Stimulated activated CD4-positive, alpha-beta T cell treated with anti-CD3 and anti-CD28 coated beads, Interleukin-15, amount 100 ng/mL, for 1 hour (primary cell): ENCODE measurements at places on chromosomes 6 and 20.

- no peak for DNase-seq
Measured at GRCh38 chr6:167907837-167908681, 81.3 kb downstream of the AFDN start.

DNA sequence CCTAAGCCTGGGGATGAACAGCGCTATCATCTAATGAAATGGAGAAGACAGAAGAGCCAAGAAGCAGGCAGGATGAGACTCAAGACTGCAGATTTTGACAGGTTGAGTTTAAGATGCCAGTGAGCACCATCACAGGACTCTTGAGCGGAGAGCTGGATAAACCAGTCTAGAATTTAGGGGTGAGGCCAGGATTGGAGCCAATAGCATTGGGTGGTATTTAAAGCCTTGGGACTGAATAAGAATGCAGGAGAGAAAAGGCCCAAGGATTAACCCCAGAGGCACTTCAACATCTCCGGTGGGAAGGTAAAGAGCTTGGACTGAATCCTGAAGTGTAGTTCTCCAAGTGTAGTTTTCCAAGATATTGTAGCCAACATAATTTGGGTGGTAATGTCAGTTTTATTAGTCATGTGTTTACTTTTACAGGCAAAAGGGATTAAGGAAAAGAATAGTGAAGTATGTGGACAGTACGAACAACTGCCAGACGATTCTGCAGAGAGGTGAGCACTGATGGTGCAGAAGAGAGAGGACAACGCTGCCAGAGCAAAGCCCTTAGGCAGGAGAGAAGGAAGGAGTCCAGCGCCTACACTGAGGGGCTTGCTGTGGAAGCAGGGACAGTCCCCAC lies 85.2 kb downstream of the DTNBP1 start:
- no peak for DNase-seq

DNA sequence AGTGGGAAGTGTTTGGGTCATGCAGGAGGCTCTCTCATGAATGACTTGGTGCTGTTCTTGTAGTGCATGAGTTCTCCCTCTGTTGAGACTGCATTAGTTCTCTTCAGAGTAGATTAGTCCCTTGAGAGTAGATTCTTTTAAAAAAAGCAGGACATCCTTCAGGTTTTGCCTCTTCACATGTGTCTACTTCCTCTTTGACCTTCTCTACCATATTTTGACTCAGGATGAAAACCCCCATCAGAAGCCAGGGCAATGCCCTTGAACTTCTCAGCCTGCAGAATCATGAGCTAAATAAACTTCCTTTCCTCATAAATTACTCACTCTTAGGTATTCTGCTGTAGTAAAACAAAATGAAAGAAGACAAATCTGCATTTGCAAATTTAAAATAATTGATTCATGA lies 170.3 kb downstream of the CD109 start:
- DNase-seq: no peak

DNA sequence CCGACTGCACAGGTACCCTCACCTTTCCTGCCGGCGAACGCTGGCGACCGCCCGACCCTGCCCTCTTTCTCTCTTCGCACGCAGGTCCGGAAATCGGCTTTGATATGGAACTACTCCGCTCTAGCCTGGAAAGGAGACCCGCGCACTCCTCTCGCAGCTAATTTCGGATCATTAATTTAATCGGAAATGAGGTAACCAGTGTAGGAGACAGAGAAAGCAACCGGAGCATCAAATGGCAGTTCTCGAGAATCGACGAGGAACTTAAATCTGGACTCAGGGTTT lies 949 bp upstream of the ATXN1 start:
- no peak for DNase-seq

DNA sequence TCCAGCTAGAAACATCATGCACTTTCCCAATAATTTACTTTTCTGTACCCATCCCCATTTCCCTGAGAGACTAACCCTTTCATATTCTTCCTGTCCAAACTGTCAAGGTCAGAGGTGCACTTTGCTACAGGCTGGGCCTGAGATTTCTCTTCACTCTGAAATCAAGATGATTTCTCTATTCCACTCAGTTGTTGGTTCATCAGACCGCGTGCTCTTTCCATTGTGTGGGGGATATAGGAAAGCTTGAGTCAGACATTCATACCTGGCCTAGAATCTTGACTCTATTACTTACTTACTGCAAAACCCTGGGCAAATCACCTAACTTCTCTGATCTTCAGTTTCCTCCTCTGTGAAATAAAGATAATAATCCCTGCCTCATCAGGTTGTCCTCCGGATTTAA lies 4.7 kb upstream of the ZDHHC14 start:
- DNase-seq: no peak

DNA sequence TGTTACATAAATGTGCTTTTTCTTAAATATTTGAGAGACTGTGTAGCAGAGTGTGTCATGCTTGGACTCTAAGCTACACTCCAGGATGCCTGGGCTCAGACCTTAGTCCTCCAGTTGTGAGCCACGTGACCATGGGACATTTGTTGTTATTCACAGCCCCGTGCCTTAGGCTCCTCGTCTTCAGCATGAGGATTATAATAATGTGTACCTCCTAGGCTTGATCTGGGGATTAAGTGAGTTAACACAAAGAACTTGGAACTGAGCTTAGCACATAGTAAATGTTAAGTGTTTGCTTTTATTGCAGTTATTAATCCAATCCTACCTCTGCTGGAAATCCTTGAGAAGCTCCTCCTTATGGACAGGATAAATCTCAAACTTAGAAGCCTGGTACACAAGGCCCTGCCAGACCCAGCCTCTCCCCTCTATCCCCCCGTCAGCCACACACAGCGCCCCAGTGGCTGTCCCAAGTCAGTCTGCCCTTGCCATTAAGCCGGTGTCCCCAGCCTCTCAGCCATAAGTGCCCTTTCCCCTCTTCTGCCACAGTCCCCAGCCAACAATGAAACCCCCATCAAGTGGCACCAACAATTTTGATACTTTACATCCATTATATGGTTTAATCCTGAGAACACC lies 177.5 kb downstream of the TMEM242 start:
- DNase-seq: no peak

DNA sequence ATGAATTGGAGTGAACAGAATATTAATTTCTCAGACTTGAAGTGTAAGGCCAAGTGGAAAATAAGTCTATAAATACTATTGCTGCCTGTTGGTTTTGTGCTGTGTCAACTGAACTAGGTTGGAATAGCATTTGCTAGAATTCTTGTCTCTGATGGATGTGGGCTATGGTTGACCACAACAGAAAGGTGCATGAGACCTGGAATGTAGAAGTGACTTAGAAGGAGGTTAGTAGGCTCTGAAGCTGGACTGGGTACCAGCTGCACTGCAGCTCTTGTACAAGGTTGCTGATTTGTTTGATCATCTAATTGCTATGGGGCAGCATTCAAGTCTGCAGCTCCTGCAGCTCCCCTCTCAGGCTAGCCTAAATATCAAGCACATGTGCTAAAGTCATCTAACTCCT lies 479.0 kb upstream of the NRSN1 start:
- DNase-seq: no peak

GRCh38 chr6:45702849-45703739 lies 312.6 kb downstream of the CLIC5 start:
- DNase-seq: no peak

DNA sequence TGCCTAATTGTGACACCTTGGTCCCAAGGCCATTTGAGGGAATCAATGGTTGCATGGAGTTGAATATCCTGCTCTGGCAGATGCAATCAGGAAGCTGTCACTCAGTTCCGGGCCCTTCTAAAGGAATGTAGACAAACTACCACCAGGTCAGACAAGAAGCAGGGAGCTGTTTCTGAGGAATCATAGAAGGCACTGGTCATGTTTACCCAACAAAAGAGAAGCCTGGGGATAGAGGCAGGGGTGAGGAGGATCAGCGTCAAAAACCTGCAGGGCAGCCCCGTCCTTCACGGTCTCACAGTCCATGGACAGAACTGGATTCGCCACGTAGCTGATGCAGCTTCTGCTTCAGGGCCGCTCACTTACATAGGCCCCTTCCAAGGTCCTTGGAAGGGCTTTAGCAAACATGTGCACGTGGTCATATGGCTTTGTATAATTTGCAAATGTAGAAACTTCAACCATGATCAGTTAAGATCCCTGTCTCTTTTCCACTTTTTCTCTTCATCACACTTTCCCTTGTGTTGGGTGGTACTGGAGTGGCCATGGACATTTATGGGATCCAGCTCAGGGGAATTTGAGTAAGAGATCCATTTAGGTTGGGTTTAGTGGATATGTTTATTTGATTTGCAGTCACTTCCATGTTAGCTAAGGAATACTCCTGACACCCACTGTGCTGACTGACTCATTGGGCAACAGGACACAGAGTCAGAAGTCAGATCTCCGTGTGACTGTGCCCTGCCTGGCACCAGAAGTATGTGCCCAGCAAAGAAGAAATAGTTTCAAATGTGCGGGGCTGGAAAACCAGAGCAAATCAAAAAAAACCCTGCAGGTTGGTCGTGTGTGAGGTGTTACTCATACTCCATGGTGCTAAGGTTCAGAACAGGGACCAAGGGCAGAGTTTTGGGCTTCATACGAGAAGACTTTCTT lies 60.0 kb upstream of the ZFAND3 start:
- DNase-seq: no peak

DNA sequence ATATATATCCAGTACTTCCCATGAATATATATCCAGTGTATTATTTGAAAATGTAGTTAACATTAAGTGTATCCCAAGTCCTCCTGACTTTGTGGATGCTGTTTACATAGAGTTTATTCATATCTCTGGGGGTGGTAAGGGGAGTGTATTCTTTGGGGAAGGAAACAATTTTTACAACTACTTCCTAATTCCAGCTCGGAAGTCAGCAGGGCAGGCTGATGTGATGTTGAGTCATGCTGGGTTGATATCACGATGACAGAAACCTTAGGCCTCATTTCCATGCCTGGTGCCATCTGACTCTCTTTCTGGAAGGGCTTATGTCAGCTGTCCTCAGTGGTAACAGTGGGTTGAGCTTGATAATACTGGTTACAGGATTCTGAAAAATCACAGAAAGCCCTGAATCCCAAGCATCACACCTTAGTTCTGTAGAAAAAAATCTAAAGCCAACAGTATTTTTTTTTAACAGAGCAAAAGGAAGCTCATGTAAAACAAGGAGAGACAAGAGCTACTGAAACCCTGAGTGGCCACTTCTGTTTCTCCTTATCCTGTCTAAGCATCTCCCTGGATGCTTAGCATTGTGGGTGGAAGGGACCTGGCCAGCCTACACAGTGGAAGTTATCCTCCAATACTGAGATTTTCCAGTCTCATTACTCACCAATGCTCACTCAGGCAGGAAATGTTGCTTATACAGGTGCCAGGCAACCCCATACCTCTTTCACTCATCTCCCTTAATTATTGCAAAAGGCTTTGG lies 75.2 kb upstream of the IYD start:
- DNase-seq: no peak

DNA sequence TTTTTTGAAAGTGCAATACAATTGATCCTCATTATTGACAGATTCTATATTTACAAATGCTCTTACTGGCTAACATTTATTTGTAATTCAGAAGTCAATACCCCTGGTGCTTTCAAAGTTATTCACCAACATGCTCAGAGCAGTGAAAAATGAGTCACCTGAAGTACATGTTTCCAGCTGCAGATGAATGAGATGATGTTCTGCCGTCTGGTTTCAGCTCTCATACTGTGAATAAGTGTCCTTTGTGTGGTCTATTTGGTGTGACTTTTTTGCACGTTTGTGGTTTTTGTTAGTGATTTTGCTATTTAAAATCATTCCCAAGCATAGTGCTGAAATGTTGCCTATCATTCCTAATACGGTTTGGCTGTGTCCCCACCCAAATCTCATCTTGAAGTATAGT lies 22.3 kb upstream of the EYA4 start:
- no peak for DNase-seq

DNA sequence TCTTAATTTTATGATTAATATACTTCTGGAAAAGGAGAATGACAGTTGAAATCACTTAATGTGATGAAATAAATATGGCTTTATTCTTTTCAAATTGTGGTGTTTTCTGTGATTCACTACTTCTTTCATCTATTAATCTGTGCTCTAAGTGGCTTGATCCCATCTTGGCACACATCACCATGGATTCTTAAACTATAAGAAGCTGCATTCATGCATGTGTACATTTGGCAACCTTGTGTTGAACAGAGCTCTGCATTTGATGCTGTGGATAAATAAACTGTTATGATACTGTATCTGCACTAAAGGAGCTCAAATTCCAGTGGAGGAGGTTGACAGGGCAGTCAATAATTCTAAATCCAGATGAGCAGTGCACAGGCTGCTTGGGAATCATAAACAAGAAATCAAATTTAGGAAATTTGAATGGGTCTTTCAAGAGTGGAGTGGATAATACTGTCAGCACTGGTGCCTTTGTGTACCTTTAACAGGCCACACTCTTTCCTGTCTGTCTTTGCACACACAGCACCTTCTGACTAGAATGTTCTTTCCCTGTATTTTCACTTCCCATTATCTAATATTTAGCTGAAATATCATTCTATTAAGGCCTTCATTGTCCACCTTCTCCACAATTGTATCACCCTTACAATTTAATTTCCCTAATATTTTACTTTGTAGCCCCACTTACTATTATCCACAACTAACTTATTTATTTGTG lies 252.9 kb downstream of the GRM1 start:
- no peak for DNase-seq

GRCh38 chr20:57647006-57647932 lies 27.0 kb upstream of the ZBP1 start:
- no peak for DNase-seq

GRCh38 chr6:12957321-12958051 lies 240.9 kb downstream of the PHACTR1 start:
- DNase-seq: no peak

DNA sequence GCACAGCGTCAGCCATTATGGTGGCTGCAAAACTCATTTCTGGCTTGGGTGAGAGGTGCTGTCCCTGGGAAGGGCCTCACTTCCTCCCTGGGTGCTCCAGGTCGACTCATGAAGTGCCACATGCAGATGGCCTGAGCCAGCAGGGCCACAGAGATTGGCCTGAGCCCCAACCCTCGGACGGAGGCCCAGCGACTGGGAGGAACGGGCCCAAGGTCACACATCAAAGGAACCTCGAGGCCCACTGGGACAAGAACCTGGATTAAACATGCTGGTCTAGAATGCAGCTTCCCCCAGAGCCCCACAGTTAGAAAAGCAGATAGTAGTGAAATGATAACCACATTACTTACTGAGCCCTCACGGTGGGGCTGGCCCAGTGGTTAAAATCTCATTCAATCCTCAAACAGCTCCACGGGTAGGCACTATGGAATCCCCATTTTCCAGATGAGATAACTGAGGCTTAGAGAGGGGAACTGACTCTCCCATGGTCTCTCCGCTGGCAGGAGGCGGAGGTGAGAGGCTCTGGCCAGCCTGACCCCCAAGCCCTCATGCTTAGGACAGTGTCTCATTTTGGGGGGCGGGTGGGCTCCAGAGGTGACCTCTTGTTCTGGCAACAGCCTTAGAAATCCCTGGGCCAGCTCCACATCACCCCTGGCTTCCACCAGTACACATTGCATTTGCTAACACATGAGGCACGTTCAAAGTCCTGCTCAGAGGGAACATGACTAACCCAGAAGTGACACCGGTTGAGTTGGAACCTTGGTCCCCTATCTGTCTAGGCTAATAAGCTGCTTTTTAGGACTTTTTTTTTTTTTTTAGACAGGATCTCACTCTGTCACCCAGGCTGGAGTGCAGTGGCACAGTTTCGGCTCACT lies 53.0 kb downstream of the SRC start:
- DNase-seq: no peak
